ENCODE measurements at places on chromosomes 4 and X.

- DNase-seq: no peak
Measured at GRCh38 chr4:151727365-151727764, 33.4 kb downstream of the GATB start.

GRCh38 chrX:54708404-54708803 is 89.7 kb downstream of the ITIH6 start:
- DNase-seq: no peak

GRCh38 chr4:184298254-184298653 is 80.6 kb upstream of the ENPP6 start:
- DNase-seq: no peak

GRCh38 chr4:184400375-184400870 is 73.9 kb downstream of the IRF2 start:
- no peak for DNase-seq

DNA sequence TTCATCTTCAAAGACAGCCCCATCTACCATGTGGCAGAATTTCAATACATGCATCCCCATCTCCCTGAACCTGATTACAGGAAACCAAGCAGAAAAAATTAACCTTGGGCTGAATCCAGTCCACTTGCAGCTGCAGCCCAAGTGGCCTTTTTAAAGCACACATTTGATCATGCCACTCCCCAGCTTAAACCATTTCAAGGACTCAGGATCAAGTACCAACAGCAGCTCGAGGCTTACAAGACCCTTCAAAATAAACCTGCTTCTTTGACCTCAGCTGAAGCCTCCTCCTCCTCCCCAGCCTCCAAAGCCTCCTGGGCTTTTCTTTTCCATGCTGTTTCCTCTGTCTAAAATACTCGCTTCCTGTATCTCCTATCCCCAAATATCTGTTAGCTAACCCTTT is 50.7 kb upstream of the KIT start:
- DNase-seq: no peak

GRCh38 chr4:70538869-70539268 is 20.5 kb downstream of the AMTN start:
- DNase-seq: no peak

DNA sequence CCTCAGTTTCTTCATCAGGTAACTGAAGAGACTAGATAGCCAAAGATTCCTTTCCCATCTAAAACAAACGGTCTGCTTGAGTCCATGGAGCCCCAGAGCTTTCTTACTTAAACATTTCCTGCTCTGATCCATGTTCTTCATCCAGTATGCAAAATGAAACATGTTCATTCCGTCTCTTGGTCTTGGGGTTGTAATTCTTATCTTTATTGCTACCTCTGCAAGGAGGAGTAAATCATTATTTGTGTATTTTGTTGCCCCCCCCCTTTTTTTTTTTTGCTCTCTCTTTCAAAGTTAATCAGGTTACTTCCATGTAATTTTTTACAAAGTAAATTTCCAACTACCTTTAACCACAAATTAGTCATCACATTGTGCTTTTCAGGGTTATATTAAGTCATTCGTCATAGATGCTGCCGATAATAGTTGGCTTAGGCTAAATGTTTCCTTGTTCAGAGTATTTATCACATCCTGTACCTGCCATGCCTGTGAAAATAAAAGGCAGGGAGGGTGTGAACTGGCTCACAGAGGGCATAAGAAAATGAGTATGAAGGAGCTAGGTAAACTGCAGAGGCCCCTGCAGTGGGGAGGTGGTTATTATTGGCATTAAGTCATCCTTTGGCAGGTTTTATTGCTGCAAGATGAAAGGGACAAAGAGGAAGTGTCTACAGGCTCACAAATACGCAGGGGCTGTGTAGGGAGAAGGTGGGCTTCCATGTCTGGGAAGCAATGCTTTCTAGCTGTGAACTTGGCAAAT is 76.7 kb upstream of the HS3ST1 start:
- no peak for DNase-seq

- no peak for DNase-seq
Measured at GRCh38 chr4:137635108-137635507, 102.8 kb upstream of the PCDH18 start.

- DNase-seq: no peak
Measured at GRCh38 chr4:581753-582361, 5.8 kb upstream of the TMEM271 start.

DNA sequence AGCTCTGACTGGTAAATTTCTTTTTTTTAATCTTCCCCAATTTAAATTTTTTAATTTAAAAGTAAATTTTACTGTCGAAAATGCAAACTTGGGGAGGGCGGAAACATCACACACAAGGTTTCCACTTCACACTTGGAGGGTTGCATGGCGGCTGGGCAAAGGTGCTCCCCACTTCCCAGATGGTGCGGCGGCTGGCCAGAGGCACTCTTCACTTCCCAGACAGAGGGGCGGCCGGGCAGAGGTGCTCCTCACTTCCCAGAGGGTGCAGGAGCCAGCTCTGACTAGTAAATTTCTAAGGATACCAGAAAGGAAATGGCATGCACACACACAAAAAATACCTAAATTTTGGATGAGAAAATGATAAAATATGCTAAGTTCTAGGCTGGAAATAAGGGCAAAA is 16.4 kb downstream of the C1QTNF7 start:
- DNase-seq: no peak

DNA sequence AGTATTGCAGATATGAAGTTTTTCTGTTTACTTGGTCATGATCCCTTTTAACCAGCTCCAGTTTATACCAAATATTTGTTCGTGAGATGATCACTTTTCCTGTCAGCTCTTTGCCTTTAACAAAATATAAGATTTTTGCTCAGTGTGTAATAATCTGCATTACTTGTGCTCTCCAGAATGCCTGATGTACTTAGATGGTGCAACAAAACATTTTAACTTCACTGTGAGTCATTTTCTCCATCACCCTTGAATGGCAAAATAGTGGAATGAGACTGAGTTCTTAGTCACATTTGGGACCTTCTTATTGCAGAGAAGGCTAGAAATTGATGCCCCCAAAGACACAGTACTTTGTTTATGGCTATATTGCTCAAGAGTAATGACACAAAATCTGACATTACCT is 252.0 kb downstream of the FRMPD4 start:
- DNase-seq: no peak

DNA sequence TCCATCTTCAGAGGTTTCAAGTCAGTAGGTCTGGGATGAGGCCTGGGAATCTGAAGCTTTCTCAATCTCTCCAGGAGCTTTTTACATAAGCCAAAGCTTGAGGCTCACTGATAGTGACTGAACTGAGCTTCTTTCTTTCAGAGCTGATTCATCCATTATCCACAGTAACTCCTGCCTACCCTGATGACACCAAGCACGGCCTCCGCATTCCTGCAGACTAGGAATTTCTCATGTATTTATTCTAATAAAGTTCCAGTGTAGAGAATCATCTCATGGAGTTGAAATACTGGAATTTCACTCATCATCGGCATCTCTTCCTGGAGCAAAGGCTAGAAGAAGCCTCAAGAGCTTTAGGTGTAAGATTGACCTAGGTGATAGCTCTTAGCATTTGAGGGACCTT is 12.1 kb upstream of the DCTD start:
- DNase-seq: no peak

- no peak for DNase-seq
Measured at GRCh38 chr4:114087596-114088230, 108.3 kb upstream of the ARSJ start.

- no peak for DNase-seq
Measured at GRCh38 chr4:1928356-1929239, 57.4 kb downstream of the NSD2 start.

DNA sequence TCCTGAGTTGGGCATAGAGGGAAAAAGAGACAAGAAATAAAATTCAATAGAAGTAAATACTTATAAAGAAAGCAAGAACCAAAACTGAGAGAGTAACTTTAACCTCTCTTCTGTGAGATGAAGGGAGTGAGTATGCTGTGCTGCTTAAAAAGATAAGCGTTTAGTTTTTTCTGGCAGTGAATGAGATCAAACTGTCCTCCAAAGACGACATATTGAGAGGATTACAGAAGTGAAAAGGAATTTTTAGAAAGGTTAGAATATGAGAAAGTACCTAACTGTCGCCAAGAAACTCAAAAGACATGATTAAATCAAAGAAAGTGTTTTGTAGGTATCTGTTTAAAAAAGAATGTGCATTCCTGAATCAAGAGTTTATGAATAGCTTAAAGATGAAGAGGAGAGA is 16.0 kb downstream of the GAB1 start:
- no peak for DNase-seq

DNA sequence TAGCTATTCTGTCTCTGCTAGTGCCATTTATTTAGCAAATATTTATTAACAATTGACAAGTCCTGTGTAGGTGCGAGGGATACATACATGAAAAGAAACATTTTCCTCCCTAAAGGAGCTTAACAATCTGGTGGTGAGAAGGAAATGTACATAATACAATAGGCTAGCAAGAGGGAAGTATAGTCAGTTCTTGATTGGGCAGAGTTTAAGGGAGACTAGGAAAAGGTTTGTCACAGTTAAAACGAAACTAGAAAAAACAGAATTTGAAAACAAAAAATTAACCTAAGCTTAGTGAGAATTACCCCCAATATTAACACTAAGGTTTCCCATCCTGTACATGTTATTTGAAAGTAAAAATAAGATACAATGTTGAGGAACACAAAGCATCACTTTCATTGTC is 8.6 kb upstream of the MAML3 start:
- DNase-seq: no peak

DNA sequence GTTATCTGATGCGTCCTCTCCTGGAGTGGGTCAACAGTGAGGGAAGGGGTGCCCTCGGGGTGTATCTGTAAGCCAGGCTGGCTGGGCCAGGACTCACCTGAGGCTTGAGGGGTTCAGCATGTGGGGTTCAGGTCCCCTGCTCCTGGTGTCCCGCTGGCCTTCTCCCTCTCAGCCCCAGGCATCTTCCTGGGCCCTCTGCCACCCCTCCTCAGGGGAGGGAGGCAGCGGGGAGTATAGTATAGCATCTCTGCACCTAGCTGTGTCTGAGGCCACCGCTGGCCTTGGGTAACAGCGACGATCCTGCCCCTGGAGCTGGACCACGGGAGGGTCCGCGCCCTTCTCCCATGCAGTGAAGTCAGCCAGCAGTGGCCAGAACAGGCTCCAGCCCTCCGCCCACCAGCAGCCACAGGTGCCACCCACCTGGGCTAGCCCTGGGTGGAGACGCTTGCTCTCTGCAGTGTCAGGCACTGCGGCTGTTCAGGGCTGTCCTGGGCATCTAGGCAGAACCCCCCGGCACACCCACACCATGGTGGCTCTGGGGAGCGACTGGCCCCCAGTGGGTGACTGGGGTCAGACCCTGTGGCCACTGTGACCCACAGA is 110.7 kb upstream of the NKX1-1 start:
- DNase-seq: no peak

- no peak for DNase-seq
Measured at GRCh38 chr4:89539374-89539773, 231.8 kb upstream of the GPRIN3 start.

GRCh38 chr4:148057516-148057915 is 325.6 kb downstream of the ARHGAP10 start:
- DNase-seq: no peak

DNA sequence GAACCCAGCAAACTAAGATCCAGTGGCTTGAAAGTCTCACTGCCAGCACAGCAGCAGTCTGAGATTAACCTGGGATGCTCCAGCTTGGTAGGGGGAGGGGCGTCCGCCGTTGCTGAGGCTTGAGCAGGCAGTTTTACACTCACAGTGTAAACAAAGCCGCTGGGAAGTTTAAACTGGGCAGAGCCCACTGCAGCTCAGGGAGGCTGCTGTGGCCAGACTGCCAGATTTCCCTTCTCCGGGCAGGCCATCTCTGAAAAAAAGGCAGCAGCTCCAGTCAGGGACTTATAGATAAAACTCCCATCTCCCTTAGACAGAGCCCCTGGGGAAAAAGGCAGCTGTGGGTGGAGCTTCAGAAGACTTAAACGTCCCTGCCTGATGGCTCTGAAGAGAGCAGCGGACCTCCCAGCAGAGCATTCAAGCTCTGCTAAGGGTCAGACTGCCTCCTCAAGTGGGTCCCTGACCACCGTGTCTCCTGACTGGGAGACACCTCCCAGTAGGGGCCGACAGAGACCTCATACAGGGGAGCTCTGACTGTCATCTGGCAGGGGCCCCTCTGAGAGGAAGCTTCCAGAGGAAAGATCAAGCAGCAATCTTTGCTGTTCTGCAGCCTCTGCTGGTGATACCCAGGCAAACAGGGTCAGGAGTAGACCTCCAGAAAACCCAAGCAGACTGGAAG is 45.1 kb upstream of the CDX4 start:
- peak; percentile 43 for DNase-seq

DNA sequence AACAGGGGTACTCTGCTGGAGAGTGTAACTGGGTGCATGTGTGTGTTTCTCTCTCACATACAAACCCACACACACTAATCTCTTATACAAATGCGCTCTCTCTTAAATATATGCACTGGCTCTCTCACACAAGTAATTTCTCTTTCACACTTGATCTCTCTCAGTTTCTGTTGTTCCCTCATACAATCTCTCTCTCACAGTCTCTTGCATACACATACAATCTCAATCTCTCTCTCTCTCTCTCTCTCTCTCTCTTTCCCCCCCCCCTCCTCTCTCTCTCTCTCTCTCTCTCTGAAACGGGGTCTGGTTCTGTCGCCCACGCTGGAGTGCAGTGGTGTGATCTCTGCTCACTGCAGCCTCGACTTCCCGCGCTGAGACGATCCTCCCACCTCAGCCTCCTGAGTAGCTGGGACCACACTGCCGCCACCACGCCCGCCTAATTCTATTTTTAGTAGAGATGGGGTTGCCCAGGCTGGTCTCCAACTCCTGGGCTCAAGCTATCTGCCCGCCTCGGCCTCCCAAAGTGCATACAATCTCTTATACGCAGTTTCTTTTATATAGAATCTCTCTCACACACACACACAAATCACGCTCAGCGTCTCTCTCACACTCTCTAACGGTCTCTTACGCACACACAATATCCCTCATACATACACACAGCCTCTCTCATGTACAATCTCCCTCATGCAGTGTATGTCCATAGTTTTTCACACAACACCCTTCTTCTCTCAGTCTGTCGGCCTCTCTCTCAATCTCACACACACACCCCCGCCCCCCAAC is 518 bp upstream of the FAM241A start:
- no peak for DNase-seq

DNA sequence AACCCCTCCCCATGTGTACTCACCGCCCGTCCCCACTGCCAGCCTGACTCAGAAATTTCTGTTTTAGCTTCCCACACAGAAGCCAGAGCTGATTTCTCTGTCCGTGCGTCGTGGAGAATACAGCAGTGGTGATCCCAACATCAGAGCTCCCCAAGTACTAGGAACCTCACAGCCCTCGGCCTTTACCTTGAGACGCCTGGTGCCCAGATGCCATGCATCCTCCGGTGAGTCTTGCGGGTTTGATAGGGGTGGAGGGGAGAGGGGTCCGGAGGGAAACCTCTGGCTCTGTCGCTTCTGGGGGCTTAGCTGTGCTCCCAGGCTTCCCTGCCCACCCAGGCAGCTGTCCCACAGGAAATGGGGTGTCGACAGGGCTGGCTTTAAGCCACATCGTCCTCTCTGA is 2.1 kb downstream of the LOC101059915 start:
- no peak for DNase-seq

GRCh38 chr4:140037353-140038030 is 116.5 kb downstream of the MAML3 start:
- no peak for DNase-seq

Measured in SK-N-DZ (cell line).